Suprapubic skin (tissue), 4 donors: ENCODE measurements at places on chromosomes 16 and 17. TPM values are rescaled to one million over a fixed set of nuclear protein-coding genes. Genes with fewer than 3 reads are reported as not detected.

Gene GDE1
- total RNA-seq = 46.4 TPM

Gene TMEM88
- 4.2 TPM for total RNA-seq

Gene TBC1D26
- not detected for total RNA-seq

Gene SLC16A11
- 7.8 TPM for total RNA-seq

Gene KRTAP9-2
- 36.3 TPM for total RNA-seq

Gene HEATR9
- not detected for total RNA-seq

Gene GSDMA
- total RNA-seq = 95.4 TPM

Gene ITGB3
- total RNA-seq = 0.76 TPM

Gene GAS7
- 69.3 TPM for total RNA-seq

Gene SMIM36
- not detected for total RNA-seq

Gene UNC45B
- total RNA-seq = not detected

Gene AANAT
- total RNA-seq = not detected

Gene PGS1
- 24.6 TPM for total RNA-seq

Gene GLP2R
- total RNA-seq = not detected

Gene GPRC5B
- total RNA-seq = 7.8 TPM

Gene SLC46A1
- 2.1 TPM for total RNA-seq

Gene TSPOAP1
- 15.4 TPM for total RNA-seq

Gene NR1D1
- total RNA-seq = 121 TPM

Gene CDH5
- total RNA-seq = 9.8 TPM

Gene ABCA8
- total RNA-seq = 9.5 TPM

Gene DHRS13
- total RNA-seq = 16.1 TPM

Gene MT2A
- total RNA-seq = 375 TPM

Gene SULT1A1
- 2.7 TPM for total RNA-seq

Gene RGS9
- 1.1 TPM for total RNA-seq

Gene PLXDC1
- 14.1 TPM for total RNA-seq

Gene CTRB1
- not detected for total RNA-seq

Gene ABCA10
- 19.1 TPM for total RNA-seq

Gene ALOX15
- total RNA-seq = 0.15 TPM

Gene TNFRSF17
- not detected for total RNA-seq

Gene CTRL
- total RNA-seq = 2.3 TPM

Gene SEPTIN12
- total RNA-seq = not detected

Gene TBC1D3
- total RNA-seq = not detected

Gene NXN
- total RNA-seq = 47.2 TPM

Gene HOXB6
- 0.39 TPM for total RNA-seq
